ENCODE measurements at places on chromosomes 4 and X.

- DNase-seq: no peak
Measured at GRCh38 chr4:139666735-139667281, 1.2 kb downstream of the MGST2 start.

DNA sequence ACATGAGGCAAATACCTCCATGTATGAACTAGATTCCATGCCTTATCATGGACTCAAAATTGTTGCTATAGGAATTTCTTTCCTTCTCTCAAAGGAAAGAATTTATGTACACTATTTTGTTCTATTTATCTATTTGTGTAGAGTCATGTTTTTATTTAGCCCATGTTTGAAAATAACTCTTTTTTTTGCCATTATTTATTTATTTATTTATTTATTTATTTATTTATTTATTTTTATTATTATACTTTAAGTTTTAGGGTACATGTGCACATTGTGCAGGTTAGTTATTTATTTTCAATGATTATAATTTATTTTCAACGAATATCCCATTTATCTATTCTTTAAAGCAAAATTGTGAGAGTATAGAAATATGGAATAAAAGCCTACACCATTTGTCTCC, 177.9 kb downstream of the MAGEE1 start:
- no peak for DNase-seq

DNA sequence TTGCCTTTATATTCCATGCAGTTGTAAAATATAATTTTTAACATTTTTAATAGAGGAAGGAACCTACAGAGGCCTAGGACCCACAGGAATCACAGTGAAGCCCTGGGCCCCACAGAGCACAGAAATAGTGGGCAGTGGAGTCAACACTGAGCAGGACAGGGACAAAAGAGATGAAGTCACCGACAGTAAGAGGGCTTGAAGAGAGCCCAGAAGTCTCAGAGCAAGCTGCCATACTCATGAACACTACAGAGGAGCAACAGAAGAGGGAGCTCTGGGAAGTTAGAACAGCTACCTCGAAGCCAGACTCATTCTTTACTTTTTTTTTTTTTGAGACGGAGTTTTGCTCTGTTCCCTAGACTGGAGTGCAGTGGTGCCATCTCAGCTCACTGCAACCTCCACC, 149.3 kb upstream of the TENM3 start:
- DNase-seq: no peak

GRCh38 chrX:105273326-105273725, 52.8 kb upstream of the TEX13A start:
- no peak for DNase-seq

DNA sequence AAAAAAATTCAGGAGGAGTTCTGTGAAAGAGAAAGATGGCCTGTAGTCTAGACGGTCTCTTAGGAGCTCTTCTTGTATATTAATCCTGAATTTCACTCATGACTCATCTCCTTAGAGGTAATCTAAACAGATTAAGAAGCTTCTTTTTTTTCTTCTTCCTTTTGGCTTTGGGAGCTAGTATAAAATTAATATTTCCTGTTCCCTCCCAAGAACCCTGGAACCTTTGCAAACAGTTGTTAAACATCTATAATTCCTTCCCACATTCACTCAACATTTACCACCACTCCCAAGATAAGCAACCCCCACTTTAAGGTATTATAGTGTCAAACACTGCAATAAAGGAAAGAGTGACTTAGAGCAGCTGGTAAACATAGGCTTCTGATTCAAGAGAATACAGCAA, 146.4 kb upstream of the EDNRA start:
- DNase-seq: no peak

GRCh38 chr4:3372933-3373465, 68.8 kb upstream of the HGFAC start:
- no peak for DNase-seq
